Activated CD4-positive, alpha-beta T cell treated with anti-CD3 and anti-CD28 coated beads, Interleukin-2, amount 50 U/mL, for 48 hours (primary cell): ENCODE measurements at places on chromosomes 11 and 22.

- no peak for DNase-seq
Observed at GRCh38 chr11:67371911-67372320, 1.5 kb downstream of the CLCF1 start.

GRCh38 chr11:64908766-64909165, 8.2 kb downstream of the ATG2A start:
- DNase-seq, result no peak

DNA sequence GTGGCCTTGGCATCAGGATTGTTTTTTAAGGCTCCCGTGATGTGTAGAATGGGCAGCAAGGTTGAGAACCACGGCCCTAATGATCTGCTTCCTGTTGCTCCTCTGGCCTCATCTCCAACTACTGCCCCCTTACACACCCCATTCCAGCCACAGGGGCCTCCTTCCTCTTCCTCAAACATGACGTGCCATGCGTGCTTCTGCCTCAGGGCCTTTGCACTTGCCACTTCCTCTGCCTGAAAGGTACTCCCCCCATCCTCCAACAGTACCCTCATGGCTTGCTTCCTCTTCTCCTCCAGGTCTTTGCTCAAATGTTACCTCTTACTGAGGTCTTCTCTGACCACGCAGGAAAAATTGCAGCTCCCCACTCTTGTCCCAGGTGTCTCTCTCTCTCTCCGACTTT, 93.9 kb upstream of the CSNK2A3 start:
- no peak for DNase-seq

DNA sequence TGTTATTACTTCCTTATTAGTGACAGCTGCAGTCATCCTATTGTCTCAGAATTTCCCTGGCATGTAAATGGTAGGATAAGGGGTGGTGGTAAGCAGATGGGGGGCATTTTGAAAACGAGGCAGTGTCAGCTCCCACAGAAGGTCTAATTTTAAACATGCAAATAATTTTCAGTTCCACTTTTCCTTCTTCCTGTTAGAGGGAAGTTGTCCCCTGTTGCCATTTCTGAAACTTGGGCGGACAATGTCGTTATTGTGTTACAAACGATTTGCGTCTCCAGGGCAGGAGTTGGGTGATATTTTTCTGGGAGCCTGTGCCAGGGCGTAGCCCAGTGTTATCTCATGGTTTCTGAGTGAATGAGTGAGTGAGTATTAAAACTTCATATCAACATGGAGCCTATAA, 7.4 kb downstream of the PTPRJ start:
- DNase-seq, result no peak

DNA sequence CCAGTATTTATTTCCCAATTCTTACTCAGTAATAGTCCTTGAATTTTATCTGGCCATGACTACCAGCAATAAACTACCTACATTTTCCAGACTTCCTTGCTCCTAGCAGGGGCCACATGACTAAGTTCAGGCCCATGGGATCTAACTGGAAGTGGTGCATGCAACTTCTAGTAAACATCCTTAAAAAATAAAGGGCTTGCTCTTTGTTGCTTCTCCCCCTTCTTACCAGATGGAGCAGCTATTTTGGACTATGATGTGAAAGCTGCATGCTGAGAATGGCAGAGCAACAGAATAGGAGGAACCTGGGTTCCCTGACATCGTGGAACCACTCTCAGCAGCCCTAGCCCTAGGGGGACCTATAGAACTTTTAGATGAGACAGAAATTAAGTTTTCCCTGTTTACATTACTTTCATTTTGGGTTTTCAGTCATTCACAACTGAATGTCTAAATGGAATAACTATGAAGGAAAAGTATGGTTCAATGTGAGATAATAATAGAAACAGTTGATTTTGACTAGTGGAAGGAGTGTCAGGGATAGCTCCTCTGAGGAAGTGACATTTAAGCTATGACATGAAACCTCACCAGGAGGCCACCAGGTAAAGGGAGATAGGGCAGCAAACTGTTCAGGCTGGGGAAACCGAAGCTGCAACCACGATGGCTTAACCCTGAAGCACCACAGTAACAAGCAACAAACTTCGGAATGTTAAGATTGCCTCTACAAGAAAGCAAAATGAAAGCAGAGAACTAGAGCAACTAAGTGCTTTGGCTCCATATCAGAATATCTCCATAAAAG, 48.9 kb downstream of the PHF21A start:
- DNase-seq, result no peak

GRCh38 chr11:57745206-57745605, 3.9 kb downstream of the SELENOH start:
- no peak for DNase-seq

GRCh38 chr22:17921871-17922821, 102.2 kb downstream of the MICAL3 start:
- DNase-seq, result no peak

DNA sequence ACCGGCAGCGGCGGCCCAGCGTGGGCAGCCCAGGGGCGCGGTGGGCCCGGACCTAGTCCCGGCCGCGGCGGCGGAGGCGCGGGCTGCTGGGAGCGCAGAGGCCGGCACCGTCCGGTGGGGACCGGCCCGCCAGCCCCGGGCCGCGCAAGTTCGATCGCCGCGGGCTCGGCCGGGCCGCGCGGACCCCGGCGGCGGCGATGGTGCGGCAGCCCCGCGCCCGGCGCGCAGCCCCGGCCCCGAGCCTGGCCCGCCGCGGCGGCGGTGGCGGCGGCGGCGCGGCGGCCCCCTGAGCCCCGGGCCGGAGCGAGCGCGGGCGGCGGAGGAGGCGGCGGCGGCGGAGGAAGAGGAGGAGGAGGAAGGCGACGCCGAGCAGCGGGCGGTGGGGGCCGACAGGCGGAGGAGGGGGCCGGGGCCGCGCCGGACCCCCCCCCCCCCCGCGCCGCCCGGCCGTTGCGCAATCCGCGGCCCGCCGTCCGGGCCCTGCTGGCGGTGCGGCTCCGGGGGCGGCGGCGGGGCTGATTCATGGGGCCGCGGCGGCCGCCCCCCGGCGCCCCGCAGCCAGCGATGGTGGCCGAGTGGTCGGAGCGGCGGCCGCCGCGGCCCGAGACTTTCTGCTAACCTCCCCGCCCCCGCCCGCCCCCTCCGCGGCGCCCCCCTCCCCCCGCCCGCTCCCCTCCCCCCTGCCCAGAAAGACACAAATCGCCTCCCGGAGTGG, 1251.9 kb downstream of the BRD1 start:
- no peak for DNase-seq

DNA sequence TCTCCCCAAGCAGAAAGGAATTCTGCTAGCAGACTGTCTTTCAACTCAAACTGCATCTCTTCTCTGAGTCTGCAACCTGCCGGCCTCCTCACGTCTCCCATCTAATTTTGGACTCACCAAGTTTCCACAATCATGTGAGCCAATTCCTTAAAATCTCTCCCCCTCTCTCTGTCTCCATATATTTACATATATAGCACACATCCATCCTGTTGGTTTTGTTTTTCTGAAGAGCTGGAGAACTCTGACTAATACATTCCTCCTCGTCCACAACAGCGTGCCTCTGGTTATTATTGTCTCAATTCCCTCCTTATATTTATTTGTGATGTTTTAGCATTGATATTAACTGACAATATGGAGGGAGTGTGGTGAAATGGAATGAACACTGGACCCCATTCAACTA, 29.6 kb upstream of the FJX1 start:
- DNase-seq, result no peak

GRCh38 chr11:132187814-132188213, 817.4 kb downstream of the NTM start:
- DNase-seq, result no peak

DNA sequence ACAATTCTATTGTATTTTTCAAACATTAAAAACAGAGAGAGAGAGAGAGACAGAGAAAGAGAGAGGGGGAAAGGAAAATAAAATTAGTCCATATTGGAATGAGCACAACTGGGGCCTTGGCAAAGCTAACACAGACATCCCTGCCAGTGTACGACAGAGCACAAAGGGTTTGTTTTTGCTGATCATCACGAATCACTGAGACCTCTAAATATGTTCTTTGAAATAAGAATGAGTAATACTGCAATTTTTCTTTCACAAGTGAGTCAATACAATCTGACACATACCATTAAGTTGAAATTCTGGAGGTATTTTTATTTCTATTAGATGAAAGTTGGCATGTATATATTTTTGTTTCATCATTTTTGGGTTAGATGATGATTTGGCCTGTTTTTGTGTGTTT, 27.0 kb upstream of the LRRC4C start:
- no peak for DNase-seq

- DNase-seq, result peak; percentile 68
Observed at GRCh38 chr11:10450462-10451425, 4.3 kb upstream of the AMPD3 start.

DNA sequence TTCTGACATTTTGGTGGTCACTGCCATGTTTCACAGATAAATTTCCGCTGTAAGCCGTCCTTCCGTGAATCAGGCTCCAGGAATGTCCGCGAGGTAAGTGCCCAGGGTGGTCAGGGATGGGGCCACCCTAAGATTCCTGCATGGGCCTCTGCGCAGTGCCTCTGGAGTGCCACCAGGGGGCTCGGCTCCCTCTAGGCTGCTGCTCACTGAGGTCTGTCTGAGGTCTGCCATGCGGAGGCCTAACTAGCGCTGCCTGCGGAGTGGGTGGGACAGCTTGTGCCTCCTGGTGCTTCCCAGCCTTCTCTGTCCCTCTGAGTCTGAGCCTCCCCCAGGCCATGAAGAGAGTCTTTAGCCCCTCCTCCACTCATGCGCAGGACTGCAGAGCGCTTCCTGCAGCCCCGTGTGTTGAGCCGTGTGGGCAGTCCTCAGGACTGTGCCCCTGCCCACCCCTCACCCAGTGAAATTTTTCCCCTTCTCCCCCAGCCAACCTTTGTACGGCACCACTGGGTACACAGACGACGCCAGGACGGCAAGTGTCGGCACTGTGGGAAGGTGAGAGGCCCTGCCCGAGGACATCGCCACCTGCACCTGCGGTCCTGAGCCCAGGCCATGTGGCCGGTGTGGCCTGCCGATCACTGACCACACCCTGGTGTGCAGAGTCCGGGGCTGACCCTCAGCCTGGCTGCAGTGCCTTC, 11.9 kb upstream of the MDK start:
- peak; percentile 71 for DNase-seq

DNA sequence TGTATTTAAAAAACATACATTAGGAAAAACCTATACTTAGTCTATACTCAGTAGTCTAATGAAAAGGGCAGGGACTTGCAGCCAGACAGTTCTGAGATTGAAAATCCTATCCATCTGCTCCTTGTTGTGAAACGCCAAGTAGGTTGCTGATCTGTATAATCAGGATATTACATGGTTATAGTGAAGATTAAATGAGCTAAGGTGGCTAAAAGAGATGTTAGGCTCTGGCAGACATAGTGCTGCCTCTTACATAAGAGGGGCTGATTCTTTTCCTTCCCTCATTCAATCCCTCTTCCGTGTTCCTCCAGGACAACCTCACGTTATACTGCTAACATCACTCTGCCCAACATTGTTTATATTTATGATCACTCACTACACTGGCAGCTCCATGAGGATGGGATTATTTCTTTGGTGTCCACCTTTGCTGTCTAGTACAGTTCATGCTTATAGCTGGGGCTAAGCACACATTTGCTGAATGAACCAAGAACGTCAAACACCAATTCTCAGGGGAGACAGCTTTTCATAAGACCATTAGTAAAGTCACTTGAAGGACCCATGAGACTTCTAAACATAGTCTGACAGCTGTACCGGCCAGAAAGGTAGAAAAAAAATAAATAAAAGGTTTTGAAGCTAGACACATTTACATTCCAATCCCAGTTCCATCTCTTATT, 46.3 kb downstream of the GAB2 start:
- DNase-seq, result no peak

DNA sequence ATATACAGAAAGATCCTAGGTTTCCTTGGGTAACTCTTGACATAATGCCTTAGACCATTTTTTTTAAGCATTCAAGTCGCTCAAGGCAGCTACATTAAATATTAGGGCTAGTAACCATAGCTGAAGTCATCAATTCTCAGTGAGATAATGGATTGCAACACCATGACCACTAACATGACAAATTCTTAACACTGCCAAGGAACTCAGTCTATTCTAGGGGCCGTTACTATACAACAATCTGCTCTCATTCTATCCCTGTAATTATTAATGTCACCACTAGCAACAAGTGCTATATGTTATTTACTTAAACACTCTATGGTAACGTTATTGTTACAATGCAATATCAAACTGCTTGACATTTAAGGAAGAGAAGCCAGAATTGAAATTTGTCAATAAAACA, 3.2 kb upstream of the STK33 start:
- no peak for DNase-seq

DNA sequence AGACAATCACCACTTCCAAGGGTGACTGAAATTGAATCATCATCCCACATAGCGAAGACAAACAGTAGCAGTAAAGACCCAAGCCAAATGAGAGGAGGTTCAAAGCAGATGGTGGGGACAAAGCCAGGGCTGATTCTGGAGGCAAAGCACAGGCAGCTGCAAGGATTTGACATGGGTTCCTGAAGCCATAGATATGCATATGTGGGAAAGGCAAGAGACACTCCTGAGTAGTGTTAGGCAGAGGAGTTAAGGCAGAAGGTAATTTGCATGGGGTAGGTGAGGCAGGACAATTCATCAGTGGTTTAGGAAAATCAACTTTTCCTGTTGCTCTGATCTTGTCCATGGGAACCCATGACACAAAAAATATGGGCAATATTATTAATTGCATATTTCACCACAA, 462.8 kb downstream of the FAM181B start:
- DNase-seq, result no peak

GRCh38 chr11:75481922-75482606, 43.7 kb downstream of the GDPD5 start:
- DNase-seq, result no peak

DNA sequence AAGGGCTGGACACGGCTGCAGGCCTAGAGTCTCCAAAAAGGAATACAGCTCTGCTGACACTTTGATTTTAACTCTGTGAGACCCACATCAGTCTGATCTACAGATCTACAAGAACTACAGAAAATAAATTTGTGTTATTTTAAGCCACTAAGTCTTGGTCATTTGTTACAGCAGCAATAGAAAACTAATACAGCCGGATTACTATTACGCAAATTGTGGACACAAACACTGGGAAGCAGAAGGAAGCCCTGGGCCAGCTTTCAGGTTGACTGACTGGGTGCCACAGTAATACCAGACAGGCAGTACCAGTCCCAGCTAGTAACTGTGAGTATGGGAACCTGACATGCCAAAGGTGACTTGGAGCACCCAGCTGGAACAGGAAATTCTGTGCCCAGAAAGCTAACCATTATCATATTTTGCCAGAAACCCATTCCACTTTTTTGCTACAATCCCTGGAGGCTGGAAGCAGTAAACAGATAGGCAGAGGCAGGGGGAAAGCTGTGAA, 13.4 kb downstream of the SLC25A17 start:
- DNase-seq, result no peak

- DNase-seq, result no peak
Observed at GRCh38 chr11:8267280-8267679, 3.6 kb upstream of the LMO1 start.

DNA sequence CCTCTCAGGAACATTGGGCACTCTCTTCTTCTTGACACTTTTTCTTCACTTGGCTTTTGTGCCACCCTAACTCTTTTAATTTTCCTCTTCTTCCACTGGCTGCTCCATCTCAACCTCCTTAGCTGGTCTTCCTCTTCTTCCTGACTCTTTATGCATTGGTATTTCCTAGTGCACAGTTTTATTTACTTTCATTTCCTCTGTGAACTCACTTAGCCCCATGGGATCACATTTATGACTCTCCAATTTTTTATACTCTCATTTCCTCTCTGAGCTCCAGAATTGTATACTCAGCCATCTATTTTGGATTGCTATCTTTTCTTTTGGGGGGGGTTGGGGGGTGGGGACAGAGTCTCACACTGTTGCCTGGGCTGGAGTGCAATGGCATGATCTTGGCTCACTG, 38.5 kb upstream of the LARGE1 start:
- DNase-seq, result no peak
